ENCODE measurements at places on chromosomes 5 and 9.

GRCh38 chr9:77175151-77175550 is 2.2 kb upstream of the VPS13A start:
- no peak for DNase-seq

GRCh38 chr9:69645488-69645887 is 26.7 kb downstream of the APBA1 start:
- DNase-seq: no peak

DNA sequence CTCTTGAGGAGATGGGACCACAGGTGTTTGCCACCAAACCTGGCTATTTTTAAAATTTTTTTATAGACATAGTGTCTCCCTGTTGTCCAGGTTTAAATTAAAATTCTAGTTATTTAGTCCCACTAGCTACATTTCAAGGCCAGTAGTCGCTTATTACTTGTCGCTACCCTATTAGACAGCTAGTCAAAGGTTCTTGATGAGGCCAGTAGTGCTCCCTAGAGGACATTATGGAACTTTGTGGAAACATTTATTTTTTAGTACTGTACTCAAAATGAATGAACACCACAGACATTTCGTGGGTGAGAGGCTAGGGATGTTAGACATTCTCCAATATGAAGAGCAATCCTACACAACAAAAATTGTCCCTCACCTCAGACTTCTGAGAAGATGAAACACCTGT is 14.4 kb upstream of the GRXCR2 start:
- no peak for DNase-seq

GRCh38 chr5:131282235-131282634 is 18.4 kb downstream of the CDC42SE2 start:
- no peak for DNase-seq

GRCh38 chr5:124310453-124310852 is 436.0 kb downstream of the ZNF608 start:
- DNase-seq: no peak

GRCh38 chr9:119255116-119255515 is 114.1 kb downstream of the BRINP1 start:
- DNase-seq: no peak
